ENCODE measurements at places on chromosomes 1 and 21.

DNA sequence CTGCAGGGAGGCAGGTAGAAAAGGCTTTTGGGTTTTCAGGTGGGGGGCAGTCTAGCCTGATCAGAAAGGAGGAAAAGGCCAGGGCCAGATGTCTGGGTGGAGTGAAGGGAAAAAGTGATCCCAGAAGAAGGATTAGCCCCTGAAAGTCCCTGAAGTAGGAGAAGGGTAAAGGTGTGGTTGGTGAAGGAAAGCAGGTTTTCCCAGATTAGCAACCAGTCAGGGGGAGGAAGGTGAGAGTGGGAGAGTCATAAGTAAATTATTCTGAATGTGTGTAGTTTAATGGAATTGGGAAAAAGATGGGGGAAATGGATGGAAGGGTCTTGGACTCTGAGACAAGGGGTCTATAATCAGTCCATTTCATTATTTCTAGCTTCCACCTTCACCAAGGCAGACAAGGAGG, 647 bp upstream of the SPRR1A start:
- no peak for DNase-seq

GRCh38 chr1:58785442-58786058, 1.7 kb upstream of the JUN start:
- no peak for DNase-seq

GRCh38 chr1:177646757-177647730, 322.8 kb downstream of the SEC16B start:
- DNase-seq, result no peak

GRCh38 chr1:53132176-53132575, 10.3 kb downstream of the SLC1A7 start:
- no peak for DNase-seq

- DNase-seq, result no peak
Measured at GRCh38 chr1:205810448-205811157, 2.4 kb downstream of the SLC41A1 start.

DNA sequence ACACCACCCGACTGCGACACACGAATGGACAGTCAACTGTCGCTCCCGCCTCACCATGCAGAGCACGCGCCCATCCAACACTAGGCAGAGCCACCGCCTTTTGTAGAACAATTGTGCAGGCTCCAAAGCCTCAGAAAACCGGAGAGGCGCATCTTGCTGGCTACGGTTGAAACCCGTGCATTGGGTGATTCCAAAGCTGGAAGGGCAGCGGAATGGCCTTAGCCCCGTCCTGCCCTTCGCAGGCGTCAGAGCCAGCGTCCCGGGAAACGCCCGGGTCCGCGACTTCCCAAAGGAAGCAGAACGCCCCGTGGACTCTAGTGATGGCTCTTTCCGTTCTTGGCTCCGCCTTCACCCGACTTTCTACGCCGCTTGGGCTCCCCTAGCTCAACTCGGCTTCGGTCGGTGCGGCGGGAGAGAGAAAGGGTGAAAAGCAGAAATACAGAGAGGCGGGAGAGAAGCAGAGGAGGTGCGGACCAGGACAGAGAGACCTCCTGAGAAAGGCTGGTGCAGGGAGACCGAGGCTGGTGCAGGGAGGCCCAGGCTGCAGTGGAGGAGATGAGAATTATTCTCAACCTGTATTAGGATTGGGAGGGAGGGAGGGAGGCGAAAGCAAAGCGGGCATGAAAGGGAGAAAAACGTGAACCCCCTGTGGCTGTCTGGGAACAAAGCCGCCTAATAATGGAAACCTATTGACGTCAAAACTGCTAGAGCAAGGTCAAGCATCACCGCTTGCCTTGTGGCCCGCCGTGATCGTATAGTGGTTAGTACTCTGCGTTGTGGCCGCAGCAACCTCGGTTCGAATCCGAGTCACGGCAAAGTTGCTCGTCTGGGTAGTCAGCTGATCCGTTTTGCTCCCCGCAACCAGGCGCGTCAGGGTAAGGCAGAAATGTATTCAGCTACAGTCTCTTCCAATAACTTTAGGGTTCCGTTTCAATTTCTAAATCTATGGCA, 99.5 kb downstream of the PRKAB2 start:
- no peak for DNase-seq

DNA sequence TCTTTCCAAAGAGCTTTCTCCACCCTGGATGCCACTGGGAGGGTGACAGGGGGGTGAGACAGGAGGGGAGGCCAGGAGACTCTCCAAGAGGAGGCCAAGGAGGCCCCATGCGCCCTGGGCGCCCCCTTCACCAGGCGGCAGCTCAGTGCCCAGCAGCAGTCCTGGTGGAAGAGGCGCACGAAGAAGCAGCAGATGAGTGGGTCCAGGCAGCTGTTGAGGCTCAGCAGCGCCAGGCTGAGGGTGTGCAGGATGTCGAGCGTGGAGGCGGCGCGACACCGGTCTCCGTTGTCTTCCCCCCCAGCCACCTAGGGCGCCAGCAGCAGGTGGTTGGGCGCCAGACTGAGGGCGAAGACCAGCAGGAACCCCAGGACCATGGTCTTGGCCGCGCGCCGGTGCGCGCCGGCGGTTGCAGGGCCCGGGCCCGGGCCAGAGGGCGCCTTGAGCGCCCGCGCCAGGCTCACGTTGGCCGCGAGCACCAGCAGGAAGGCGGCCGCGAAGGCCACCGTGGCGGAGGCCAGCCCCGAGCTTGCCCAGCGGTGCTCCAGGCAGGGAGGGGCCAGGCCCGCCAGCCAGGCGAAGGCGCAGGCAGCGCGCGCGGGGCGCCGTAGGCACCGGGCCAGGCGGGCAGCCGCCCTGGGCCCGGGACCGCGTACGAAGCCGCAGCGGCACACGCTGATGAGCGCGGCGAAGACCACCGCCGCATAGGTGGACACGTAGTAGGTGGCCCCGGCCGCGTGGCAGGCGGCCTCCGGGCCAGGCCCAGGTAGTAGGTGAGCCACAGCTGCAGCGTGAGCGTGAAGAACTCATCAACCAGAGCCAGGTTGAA, 8.6 kb downstream of the TMEM35B start:
- no peak for DNase-seq

Data from HTR-8/SVneo (cell line).